Activated T-cell treated with anti-CD3 and anti-CD28 coated beads, Interleukin-2, amount 50 U/mL, for 72 hours (primary cell): ENCODE measurements at places on chromosomes 13 and 19. TPM values are rescaled to one million over a fixed set of nuclear protein-coding genes. Genes with fewer than 3 reads are reported as not detected.

Gene NBEA
- total RNA-seq, result 1.2 TPM

Gene PSG3
- total RNA-seq, result not detected

Gene SYMPK
- total RNA-seq, result 112 TPM

GRCh38 chr19:31718898-31719297 is 369.7 kb upstream of the TSHZ3 start:
- no peaks in the 10 kb centered on the region for H3K27me3 ChIP-seq
- DNase-seq, result no peak
- no peaks in the 10 kb centered on the region for H3K36me3 ChIP-seq
- no peak overlapping the region for H3K4me3 ChIP-seq
- H3K4me1 ChIP-seq, result no peaks in the 10 kb centered on the region

- peak overlapping the region; percentile 100 for H3K27ac ChIP-seq
- H3K27me3 ChIP-seq, result no peaks in the 10 kb centered on the region
- peak overlapping the region; percentile 94 for H3K4me3 ChIP-seq
- DNase-seq, result peak; percentile 24
- H3K36me3 ChIP-seq, result peaks cover 9% of the 10 kb centered on the region
Observed at GRCh38 chr19:39843919-39844793, 2.0 kb downstream of the FBL start.

DNA sequence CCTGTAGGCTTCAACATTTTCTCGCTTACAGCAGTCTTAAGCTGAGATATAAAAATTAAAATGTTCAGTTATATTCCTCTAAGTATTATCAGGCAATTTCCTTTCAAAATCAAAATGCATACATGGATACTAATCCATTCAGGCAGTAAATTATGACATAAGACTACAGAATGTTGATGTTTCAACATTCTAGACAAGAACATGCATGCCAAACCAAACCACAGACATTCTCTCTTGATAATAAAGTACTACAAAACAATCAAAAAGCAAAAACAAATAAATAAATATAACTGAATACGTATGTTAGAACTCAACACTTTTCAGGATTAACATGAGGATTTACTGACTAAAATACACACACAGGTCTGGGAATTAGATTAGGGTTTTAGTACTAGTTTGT is 7.7 kb downstream of the DIS3 start:
- no peaks in the 10 kb centered on the region for H3K27me3 ChIP-seq
- DNase-seq, result no peak
- peaks cover 44% of the 10 kb centered on the region for H3K36me3 ChIP-seq
- H3K4me3 ChIP-seq, result no peak overlapping the region
- H3K27ac ChIP-seq, result no peak overlapping the region
